ENCODE measurements at places on chromosomes 1 and 21. TPM values are rescaled to one million over a fixed set of nuclear protein-coding genes. Genes with fewer than 3 reads are reported as not detected.

Gene ARHGEF2
- 190 TPM for total RNA-seq

Gene DHRS3
- total RNA-seq: 87.4 TPM

Gene ADAM30
- not detected for total RNA-seq

Gene OR2L2
- total RNA-seq: 0.17 TPM

Gene PROK1
- not detected for total RNA-seq

- H3K27me3 ChIP-seq: no peaks in the 10 kb centered on the region
- H3K27ac ChIP-seq: no peak overlapping the region
- no peaks in the 10 kb centered on the region for H3K4me1 ChIP-seq
- no peak overlapping the region for H3K4me3 ChIP-seq
Measured at GRCh38 chr1:165257969-165258459, 98.5 kb downstream of the LMX1A start.

- no peaks in the 10 kb centered on the region for H3K4me1 ChIP-seq
Measured at GRCh38 chr1:180672105-180672504, 40.3 kb downstream of the XPR1 start.

DNA sequence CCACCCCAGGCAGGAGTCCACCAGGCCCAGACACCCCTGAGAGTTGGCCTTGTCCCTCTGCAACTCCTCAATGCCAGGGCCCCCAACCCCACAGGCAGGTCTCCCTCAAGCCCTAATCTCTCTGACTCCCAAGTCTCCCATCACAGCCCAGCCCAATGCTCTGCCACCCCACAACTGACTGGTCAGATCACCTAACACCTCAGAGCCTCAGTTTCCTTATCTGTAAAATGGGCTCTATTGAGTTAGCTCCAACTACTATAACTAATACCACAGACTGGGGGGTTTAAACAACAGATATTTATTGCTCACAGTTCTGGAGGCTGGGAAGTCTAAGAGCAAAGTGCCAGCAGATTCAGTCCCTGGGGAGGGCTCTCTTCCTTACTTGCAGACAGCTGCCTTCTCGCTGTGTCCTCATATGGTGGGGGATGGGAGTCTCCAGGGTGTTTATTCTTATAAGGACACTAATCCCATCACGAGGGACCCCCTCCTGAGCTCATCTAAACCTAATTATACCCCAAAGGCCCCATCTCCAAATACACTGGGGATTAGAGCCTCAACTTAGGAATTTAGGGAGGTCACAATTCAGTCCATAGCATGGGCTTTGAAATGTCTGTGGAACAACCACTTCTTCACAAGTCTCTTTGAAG is 34.9 kb upstream of the ZC3H12A start:
- H3K4me3 ChIP-seq: no peak overlapping the region
- no peak for DNase-seq
- no peaks in the 10 kb centered on the region for H3K4me1 ChIP-seq
- no peaks in the 10 kb centered on the region for H3K36me3 ChIP-seq
- no peaks in the 10 kb centered on the region for H3K27me3 ChIP-seq

DNA sequence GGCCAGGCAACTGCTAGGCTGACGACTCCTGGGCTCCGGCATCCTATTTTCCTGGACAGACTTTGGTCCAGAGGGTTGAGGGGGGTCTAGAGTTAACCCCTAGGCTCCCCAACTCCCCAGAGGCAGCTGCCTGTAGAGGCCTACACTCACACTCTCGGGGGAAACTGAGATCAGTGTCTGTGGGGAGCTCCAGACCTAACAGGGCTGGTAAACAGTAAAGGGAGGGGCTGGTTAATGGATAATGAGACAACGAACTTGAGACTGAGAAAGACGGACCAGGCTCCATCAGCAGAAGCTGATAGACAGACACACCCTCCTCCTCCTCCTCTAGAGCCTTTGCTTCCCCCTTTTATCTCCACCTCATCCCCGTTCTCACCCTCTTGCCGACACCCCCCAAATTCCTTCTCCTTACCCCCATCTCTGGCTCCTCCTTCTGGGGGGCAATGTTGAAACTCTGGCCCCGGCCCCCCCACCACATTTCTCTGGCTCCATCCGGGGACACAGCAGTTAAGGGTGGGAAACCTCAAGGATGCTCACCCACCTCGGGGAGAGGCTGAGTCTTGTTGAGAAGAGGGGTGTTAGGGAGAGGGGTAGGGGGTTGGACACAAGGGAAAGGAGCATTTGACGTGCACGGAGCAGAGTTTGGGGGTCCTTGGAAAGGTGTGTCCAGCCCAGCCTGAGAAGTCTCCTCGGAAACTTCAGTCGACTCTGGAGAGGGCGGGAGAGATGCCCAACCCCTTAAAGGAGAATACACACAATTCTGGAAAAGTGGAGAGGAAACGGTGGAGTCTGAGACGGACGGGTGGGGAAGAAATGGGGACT is at the start of gene MTMR11:
TSS of gene MTMR11 (minus strand) at position 710 of the 822 bp plus-strand sequence. CDS start at position 478, 232 bp downstream.
- H3K27me3 ChIP-seq: no peaks in the 10 kb centered on the region
- H3K4me3 ChIP-seq: no peak within 1 kb of the TSS

GRCh38 chr1:227880342-227880924 is 65.0 kb downstream of the PRSS38 start:
- H3K4me3 ChIP-seq: no peak overlapping the region
- peaks cover 21% of the 10 kb centered on the region for H3K4me1 ChIP-seq
- DNase-seq: no peak

DNA sequence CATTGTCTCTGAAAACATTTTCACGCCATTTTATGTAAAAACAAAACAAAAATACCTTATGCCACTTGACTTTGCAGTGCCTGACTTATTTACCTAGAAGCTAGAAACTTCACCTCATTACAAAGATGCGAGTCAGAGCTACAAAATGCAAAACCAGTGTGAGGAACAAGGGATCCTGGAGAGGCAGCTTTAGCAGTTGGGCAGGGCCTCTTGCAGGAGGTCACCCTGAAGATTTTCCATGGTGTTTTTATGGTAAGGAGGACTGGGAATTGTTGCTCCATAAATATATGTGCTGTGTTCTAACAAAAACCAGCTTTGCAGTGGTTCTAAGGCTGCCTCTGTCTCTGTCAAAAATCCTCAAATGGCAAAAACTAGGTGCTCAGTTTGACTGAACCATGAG is 36.4 kb upstream of the TARBP1 start:
- no peaks in the 10 kb centered on the region for H3K36me3 ChIP-seq
- no peak overlapping the region for H3K4me3 ChIP-seq
- H3K4me1 ChIP-seq: no peaks in the 10 kb centered on the region
- no peak overlapping the region for H3K27ac ChIP-seq

- H3K4me3 ChIP-seq: no peak overlapping the region
- no peak for DNase-seq
- H3K36me3 ChIP-seq: no peaks in the 10 kb centered on the region
- H3K27me3 ChIP-seq: no peaks in the 10 kb centered on the region
Measured at GRCh38 chr1:218589487-218589886, 244.4 kb downstream of the TGFB2 start.

- no peak overlapping the region for H3K4me3 ChIP-seq
- no peak for DNase-seq
- no peaks in the 10 kb centered on the region for H3K36me3 ChIP-seq
- H3K4me1 ChIP-seq: no peaks in the 10 kb centered on the region
Measured at GRCh38 chr1:43861988-43862735, 71.4 kb upstream of the ARTN start.

Data from CD4-positive, alpha-beta memory T cell (primary cell).